ENCODE measurements at places on chromosomes 3 and 15.

GRCh38 chr3:23406601-23407000 lies 203.5 kb downstream of the UBE2E2 start:
- no peak for DNase-seq

GRCh38 chr15:42232606-42233005 lies 24.5 kb upstream of the VPS39 start:
- DNase-seq: no peak

- no peak for DNase-seq
These were observed 188.1 kb downstream of the PLOD2 start for GRCh38 chr3:145972851-145973250.

- DNase-seq: no peak
These were observed 328.9 kb upstream of the TBL1XR1 start for GRCh38 chr3:177525987-177526712.

DNA sequence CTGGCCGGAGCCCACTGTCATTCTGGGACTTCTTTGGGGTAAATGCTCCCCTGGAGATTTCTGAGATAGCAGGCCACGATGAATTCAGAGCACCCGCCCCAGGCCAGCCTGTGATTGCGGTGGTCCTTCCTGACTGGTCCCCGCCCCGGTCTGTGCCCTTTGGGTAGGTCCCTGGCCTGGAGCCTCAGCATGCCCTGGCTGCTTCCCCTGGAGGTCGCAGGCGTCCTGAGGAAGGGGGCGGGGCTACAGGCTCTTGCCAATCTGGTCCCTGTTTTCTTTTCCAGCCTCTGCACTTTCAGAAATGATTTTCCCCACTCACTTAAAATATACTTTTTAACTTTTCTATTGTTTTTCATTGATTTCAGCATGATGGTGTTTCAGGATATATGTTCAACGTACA lies 250.2 kb upstream of the ATP10A start:
- DNase-seq: no peak

DNA sequence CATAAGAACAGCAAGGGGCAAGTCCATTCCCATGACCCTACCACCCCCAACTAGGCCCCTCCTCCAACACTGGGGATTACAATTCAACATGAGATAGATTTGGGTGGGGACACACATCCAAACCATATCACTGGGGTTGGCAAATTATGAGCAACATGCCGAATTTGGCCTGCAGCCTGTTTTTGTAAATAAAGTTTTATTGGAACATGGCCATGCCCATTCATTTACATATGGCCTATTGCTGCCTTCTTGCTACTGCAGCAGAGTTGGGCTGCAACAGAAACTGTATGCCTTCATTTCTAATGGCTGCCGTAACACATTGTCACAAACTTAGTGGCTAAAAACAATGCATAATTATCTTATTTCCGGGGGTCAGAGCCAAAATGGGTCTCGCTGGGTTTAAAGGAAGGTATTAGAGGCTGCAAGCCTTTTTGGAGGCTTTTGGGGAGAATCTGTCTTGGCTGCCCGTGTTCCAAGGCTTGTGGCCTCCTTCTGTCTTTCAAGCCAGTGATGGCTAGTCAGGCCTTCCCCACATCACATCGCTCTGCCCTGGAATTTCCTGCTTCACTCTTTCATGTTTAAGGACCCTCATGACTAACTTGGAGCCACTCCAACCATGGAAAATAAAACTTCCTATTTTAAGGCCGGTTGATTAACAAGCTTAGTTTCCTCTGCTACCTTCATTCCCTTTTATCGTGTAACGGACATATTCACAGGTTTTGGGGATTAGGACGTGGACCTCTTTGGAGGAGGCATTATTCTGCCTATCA lies 428.5 kb upstream of the PROK2 start:
- DNase-seq: no peak

- DNase-seq: no peak
These were observed 110.3 kb upstream of the ALDH1A3 start for GRCh38 chr15:100769043-100769974.

- no peak for DNase-seq
These were observed 91.5 kb upstream of the TNFAIP8L3 start for GRCh38 chr15:51186181-51186705.

GRCh38 chr3:106078635-106079034 lies 209.8 kb upstream of the CBLB start:
- no peak for DNase-seq

- no peak for DNase-seq
These were observed 16.2 kb upstream of the CHD2 start for GRCh38 chr15:92883876-92884435.

DNA sequence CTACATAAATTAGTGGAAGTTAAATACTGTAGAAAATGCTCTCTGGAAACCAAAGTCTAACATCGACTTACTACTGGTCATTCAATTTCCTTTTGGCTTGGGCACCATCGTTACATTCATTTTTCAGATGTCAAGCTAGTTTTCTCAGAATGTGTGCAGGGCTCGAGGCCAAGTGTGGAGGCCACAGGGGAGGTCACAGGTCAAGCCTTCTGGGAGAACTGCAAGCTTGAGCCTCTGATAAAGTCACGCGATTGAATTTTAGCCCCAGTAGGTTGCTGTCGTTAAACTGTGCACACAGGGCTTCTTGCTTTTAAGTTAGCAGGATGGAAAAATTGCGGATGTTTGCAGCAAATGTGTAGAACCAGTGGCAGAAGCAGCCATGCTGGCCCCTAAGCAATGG lies 182.2 kb downstream of the APBA2 start:
- no peak for DNase-seq

- DNase-seq: no peak
These were observed 509.5 kb downstream of the NTRK3 start for GRCh38 chr15:87747087-87747486.

DNA sequence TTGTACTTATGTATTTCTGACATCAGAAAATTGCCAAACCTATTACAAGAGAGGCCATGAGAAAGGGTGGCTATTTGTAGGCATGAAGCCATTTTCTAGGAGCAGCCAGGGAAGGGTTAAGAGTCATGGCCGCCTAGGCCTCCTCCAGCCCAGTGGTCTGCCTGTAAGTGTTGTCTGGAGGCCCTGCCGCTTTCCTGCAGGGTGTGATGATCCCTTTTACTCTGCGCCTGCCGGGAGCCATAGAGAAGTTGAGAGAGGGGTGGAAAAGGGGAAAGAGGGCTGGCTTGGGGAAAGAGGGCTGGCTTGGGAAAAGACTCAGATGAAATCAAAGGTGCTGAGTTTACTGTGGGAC lies 29.1 kb upstream of the KCTD6 start:
- DNase-seq: no peak

- DNase-seq: no peak
These were observed 182.4 kb upstream of the DPH6 start for GRCh38 chr15:35728219-35728940.

GRCh38 chr3:158355623-158356588 lies 215.1 kb upstream of the MLF1 start:
- DNase-seq: no peak

DNA sequence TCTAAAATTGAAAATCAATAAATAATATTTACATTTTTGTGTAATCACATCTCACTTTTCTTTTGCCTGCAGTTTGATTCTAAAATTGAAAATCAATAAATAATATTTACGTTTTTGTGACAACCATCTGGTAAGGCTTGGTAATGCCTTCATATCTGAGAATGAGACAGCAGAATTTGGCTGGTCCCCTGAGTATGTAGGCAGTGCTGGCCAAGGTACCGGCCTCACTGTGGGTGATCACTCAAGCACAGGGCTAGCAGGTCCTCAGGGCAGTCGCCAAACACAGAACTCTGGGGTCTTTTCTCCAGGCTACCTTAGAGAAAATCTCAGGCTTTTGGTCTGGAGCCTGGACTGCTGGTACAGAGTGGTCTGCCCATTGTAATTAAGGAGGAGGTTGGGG lies 26.2 kb downstream of the RTP3 start:
- DNase-seq: no peak

GRCh38 chr3:133383175-133383574 lies 16.7 kb upstream of the BFSP2 start:
- no peak for DNase-seq

DNA sequence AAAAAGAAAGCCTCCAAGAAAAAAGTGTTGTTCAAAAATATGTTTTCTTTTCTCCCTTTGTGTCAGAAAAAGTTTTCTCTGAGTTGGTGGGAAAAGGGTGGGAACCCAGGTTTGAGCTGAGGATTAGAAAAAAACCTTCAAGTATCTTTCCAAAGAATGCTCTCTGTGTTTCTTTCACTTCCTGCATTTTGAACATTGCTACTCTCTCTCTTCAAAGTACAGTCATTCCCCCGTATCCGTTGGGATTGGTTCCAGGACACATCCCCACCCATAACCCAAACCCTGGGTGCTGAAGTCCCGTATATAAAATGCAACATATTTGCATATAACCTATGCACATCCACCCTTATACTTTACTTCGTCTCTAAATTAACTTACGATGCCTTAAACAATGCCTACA lies 139.6 kb downstream of the TMCO5A start:
- DNase-seq: no peak

DNA sequence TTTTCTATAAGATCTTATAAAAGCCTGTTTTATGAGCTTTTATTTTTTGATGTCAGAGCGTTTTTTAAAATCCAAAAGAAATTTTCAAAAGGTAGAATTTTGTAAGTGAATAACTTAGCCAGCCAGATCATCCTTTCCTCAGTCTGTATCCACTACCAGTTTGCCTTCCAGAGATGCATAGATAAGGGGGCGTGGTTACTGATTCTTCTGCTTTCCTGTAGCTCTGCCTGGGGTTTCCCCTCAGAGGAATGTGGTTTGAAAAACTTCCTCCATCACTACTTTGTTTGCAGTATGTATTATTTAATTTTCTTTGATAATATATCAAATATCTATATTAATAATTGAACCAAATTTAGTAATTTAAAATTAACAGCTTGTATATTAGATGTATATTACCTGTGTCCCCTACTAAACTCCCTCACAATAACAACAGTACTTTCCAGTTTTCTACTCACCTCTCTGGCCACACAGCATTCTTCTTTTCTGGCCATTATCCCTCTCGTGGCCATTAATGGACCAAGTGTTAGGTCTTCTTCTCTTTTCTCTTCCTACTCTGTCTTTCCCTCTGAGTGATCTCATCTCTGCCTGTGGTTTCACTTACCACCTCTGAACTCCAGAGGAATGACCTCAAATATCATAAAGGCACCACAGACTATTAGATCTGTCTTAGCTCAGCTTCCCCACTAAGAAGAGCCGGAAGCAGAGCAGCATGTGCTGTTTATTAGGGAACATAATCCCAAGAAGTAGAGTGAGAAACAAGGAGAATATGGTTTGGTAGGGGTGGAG lies 239.7 kb downstream of the UBE2E2 start:
- no peak for DNase-seq

GRCh38 chr15:85905751-85906450 lies 111.2 kb upstream of the KLHL25 start:
- DNase-seq: no peak

DNA sequence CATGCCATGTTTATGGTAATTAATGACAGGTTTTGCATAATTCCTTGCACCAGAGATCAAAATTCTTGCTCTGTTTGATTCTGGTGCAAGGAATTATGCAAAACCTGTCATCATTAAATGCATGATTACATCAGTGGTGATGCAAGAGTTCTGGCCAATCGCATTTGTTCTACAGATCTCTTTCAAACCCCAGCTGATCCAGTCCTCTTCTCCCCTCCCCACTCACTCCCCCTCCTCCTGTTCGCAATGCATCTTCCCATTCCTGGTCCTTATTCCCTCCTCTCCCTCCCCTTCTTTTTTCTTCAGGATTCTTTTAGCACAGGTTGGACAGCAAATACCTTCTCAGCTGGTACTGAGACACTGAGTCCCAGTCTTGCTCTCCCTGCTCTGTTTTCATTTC lies 82.1 kb downstream of the GABRB3 start:
- no peak for DNase-seq

DNA sequence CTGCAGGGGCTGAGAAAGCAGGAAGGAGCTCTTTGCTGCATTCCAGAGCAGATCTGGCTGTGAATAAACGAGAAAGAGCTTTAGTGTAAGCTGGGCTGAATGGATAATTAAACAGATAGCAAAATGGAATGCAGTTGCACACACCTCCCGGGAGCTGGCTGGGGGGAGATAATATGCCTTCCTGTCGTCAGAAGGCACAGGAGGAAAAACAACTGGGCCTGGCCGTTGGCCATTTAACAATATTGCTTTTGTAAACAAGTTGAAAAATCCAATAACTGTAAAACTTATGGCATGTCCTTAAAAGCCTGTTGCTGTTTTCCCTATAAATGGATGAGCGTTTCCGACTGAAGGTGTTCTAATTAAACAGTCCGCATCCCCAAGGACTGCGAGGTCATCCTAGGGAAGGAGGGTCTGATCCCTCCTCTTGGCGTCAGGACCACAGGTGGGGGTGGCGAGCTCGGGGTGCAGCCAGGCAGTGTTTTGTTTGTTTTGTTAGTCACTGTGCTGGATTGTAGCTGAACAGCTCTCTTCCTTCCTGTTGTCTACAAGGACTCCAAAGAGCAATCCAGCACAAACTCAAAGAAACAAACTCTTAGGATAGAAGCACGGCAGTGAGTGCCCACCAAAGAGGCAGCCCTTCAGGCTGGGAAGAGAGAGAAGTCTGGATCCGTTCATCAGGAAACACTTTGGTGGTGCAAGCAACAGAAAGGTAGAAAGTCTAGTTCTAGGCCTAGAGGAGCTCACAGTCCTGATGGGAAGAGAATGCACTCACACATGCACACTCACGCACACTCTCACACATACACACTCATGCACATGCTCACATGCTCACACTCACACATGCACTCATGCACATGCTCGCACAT lies 133.4 kb upstream of the SMAD3 start:
- peak; percentile 55 for DNase-seq

- DNase-seq: no peak
These were observed 120.4 kb downstream of the GADL1 start for GRCh38 chr3:30774062-30774461.

GRCh38 chr15:62380011-62380410 lies 214.9 kb upstream of the C2CD4B start:
- DNase-seq: no peak

DNA sequence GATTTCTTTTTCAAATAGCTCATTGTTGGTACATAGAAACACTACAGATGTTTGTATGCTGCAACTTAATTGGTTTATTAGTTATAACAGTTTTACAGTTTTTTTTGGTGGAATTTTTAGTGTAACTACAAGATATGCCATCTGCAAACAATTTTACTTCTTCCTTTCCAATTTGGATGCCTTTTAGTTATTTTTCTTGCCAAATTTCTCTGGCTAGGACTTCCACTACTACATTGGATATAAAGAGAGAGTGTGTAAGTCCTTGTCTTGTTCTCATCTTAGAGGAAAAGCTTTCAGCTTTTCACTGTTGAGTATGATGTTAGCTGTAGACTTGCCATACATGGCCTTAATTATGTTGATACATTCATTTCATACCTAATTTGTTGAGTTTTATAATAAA lies 143.6 kb upstream of the EOMES start:
- no peak for DNase-seq

GRCh38 chr3:157104521-157104920 lies 55.4 kb downstream of the CCNL1 start:
- no peak for DNase-seq
